Mesendoderm (in vitro differentiated cells): ENCODE measurements at places on chromosomes 6 and 20.

DNA sequence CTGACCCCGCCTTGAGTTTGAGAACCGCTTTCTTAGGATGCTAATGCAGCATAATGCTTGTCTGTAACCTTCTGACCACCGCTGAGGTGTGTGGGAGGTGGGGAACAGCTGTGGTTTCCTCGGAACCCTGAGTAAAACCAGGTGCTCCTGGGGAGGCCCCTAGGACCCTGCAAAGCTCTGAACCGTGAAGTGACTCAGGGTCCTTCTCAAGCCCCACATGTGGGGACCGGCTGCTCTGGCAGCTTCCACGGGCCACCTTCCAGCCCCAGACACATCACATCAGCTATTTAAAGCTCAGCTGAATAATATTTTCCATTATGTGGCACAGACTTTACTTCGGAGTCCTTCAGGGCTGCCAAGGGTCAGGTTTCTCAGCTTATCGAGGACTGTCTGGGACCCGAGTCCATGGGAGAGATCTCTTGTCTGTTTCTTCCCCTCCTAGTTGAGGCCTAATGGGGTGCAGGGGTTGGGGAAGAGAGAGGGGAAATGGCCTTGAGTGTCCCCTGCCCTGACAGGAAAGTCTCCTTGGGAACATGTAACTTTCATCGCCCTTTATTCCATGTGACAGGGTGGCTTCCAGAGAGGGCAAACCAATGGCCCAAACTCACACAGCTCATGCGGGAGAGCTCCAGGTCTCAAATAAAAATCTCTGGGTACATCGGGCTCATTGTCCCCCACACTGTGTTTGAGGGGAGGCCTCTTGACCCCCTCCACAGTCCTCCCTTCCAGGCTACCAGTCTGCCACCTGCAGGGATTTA, 186.1 kb upstream of the SLC24A3 start:
- no peak overlapping the region for H3K4me3 ChIP-seq
- H3K4me1 ChIP-seq: no peaks in the 10 kb centered on the region
- DNase-seq: no peak
- no peaks in the 10 kb centered on the region for H3K36me3 ChIP-seq
- H3K27me3 ChIP-seq: no peaks in the 10 kb centered on the region

DNA sequence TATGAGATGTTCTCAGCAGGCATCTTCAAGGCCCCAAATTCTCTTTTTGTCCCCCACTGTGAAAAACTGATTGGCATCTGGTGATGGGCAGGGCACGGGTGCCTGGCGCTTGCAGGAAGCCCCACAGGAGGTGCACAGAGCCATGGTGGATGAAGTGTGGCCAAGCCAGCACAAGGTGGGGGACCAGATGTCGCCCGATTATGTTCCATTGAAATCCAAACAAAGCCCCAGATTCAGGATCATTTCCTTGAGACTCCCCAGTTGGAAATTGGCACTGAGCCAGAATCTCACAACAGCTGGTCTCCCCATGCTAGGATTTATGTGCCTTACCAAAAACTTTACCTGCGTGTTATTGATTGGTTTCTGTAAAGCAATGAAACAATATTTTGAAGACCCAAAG, 186.1 kb downstream of the ADAT2 start:
- H3K27ac ChIP-seq: no peak overlapping the region
- no peak overlapping the region for H3K4me3 ChIP-seq
- no peaks in the 10 kb centered on the region for H3K36me3 ChIP-seq
- peaks cover 7% of the 10 kb centered on the region for H3K4me1 ChIP-seq

- no peak overlapping the region for H3K4me3 ChIP-seq
- H3K27me3 ChIP-seq: no peaks in the 10 kb centered on the region
- H3K27ac ChIP-seq: no peak overlapping the region
- H3K36me3 ChIP-seq: no peaks in the 10 kb centered on the region
These were observed 16.3 kb downstream of the CENPQ start for GRCh38 chr6:49479308-49479970.

DNA sequence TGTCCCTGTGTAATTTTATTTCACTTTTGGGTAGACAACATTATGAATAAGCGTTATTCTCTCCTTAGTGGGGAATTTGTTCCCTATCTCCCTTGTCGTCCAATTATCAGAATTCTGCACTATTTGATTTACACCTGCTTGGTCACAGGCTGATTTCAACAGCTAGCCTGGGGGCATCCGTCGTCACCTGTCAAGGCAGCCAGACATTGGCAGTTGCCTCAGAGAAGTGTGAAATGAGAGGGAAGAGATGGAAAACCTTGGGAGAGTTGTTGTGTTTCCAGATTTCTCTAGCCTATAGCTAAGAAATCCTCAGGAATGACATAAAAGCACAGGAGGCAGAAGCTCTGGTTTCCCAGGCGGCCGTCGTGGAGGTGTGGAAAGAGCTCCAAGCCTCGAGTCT, 891 bp upstream of the GHRH start:
- no peaks in the 10 kb centered on the region for H3K36me3 ChIP-seq
- no peaks in the 10 kb centered on the region for H3K27me3 ChIP-seq
- DNase-seq: no peak

- no peak overlapping the region for H3K4me3 ChIP-seq
- H3K36me3 ChIP-seq: no peaks in the 10 kb centered on the region
- H3K4me1 ChIP-seq: no peaks in the 10 kb centered on the region
- no peak for DNase-seq
- no peaks in the 10 kb centered on the region for H3K27me3 ChIP-seq
These were observed 25.8 kb upstream of the FABP7 start for GRCh38 chr6:122753688-122754056.

GRCh38 chr6:32183483-32184083, 470 bp downstream of the AGER start:
- no peak for DNase-seq
- peaks cover 8% of the 10 kb centered on the region for H3K36me3 ChIP-seq
- H3K27ac ChIP-seq: no peak overlapping the region
- H3K4me3 ChIP-seq: no peak overlapping the region
- H3K4me1 ChIP-seq: peaks cover 4% of the 10 kb centered on the region

DNA sequence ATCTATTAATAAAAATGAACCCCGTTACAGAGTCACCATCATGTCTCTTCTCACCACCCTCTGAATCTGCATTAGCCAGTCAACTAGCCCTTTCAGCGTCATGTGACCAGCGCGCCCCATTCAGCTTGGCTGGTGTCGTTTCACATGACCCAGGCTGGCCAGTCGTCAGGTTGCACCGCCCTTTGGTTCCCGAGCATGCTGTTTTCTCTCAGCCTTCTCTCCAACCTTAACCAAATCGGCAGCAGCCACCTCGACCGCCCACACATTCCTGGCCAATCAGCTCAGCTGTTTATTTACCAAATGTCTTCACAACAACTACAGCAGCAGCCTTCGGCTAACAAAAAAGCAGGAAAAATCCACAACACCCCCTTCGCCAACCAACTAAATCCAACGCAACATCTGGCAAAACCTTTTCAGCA, 5.6 kb downstream of the SRSF3 start:
- peak; percentile 88 for DNase-seq
- peaks cover 31% of the 10 kb centered on the region for H3K36me3 ChIP-seq
- H3K4me3 ChIP-seq: no peak overlapping the region
- H3K27me3 ChIP-seq: no peaks in the 10 kb centered on the region
- no peak overlapping the region for H3K27ac ChIP-seq

- H3K4me3 ChIP-seq: no peak overlapping the region
- peaks cover 25% of the 10 kb centered on the region for H3K36me3 ChIP-seq
- no peaks in the 10 kb centered on the region for H3K27me3 ChIP-seq
These were observed 12.1 kb upstream of the MICAL1 start for GRCh38 chr6:109467696-109468095.

DNA sequence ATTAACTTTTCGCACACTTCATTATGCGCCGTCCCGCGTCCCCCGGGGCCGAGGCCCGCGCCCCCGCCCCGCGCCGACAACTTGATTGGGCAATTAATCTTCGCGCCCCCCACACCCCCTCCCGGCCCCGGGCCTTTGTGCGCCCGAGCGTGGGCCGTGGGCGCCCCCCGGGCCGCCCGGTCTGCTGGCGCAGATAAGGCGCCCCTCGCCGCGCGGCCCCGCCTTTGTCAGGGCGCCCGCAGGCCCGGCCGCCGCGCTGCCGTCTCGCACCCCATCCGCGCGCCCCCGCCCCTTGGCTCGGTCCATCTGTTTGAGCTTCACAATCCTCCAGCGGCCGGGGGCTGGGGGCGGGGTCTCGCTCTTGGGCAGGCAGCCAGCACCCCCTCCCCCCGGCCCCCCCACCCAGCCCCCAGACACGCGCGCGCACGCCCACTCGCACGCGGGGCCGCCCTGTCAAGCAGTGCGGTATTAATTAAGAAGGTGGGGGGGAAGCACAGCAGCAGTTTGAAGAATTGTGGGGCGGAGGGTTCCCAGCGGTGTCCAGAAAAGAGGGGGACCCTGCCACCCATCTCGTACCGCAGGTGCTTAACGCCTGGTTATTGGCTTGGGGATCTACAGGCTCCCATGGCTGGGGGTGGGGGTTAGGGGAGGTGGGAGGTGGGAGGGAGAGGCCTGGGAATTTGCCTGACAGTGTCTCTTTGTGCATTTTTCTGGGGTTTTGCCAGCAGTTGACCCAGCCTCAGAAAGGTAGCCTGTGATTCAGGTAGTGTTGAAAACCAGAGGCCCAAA, 34.6 kb upstream of the SCRT2 start:
- no peaks in the 10 kb centered on the region for H3K27me3 ChIP-seq
- DNase-seq: peak; percentile 32
- no peaks in the 10 kb centered on the region for H3K36me3 ChIP-seq
- H3K4me1 ChIP-seq: no peaks in the 10 kb centered on the region

- DNase-seq: peak; percentile 66
- no peak overlapping the region for H3K27ac ChIP-seq
- H3K4me1 ChIP-seq: peaks cover 39% of the 10 kb centered on the region
- peaks cover 11% of the 10 kb centered on the region for H3K27me3 ChIP-seq
- H3K4me3 ChIP-seq: no peak overlapping the region
These were observed 2.9 kb downstream of the FOXP4 start for GRCh38 chr6:41548841-41549642.

DNA sequence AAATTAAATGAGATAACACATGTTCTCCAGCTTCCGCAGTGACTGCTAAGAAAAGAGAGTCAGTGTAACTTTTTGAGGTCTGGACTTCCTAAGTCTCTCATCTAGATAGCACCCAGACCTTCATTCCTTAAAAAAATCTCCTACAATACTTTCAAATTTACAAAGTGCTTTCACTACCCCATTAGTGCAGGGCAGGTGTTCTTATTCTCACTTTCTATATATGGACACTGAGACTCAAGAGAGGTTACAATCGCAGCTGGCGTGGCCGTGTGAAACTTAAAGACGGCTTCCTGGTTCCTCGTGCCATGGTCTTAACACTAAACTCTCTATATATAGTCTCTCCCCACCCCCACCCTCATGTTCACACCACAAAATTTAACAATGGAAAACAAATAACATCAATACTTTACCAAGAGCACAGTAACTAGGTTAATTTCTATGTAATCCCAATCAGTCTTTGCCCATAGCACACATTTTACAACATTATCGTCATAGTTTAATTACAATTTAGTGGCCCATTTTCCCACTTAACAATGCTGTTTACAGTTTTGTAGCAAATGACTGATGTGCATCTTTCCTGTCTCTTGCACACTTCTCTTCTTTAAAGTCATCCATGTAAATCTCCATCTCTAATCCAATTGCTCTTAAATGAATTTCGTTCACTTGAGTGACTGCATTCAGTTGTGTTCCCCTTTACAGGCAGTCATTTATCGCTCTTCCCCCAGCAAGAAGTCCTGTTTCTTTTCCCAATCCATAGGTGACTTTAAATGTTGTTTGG, 78.8 kb upstream of the ARID1B start:
- H3K27me3 ChIP-seq: no peaks in the 10 kb centered on the region
- no peak for DNase-seq
- no peak overlapping the region for H3K4me3 ChIP-seq
- no peak overlapping the region for H3K27ac ChIP-seq
- H3K4me1 ChIP-seq: no peaks in the 10 kb centered on the region

- H3K27ac ChIP-seq: no peak overlapping the region
- no peak for DNase-seq
- H3K4me3 ChIP-seq: no peak overlapping the region
- no peaks in the 10 kb centered on the region for H3K27me3 ChIP-seq
- H3K4me1 ChIP-seq: no peaks in the 10 kb centered on the region
- no peaks in the 10 kb centered on the region for H3K36me3 ChIP-seq
These were observed 471.6 kb upstream of the CDH4 start for GRCh38 chr20:60780388-60781025.

- H3K4me3 ChIP-seq: no peak overlapping the region
- peaks cover 10% of the 10 kb centered on the region for H3K4me1 ChIP-seq
- H3K27ac ChIP-seq: no peak overlapping the region
These were observed 8.7 kb downstream of the RNF144B start for GRCh38 chr6:18395856-18396197.

GRCh38 chr6:93350774-93351173, 68.6 kb downstream of the EPHA7 start:
- no peak overlapping the region for H3K27ac ChIP-seq
- H3K36me3 ChIP-seq: no peaks in the 10 kb centered on the region
- no peak for DNase-seq
- no peak overlapping the region for H3K4me3 ChIP-seq
- no peaks in the 10 kb centered on the region for H3K27me3 ChIP-seq

DNA sequence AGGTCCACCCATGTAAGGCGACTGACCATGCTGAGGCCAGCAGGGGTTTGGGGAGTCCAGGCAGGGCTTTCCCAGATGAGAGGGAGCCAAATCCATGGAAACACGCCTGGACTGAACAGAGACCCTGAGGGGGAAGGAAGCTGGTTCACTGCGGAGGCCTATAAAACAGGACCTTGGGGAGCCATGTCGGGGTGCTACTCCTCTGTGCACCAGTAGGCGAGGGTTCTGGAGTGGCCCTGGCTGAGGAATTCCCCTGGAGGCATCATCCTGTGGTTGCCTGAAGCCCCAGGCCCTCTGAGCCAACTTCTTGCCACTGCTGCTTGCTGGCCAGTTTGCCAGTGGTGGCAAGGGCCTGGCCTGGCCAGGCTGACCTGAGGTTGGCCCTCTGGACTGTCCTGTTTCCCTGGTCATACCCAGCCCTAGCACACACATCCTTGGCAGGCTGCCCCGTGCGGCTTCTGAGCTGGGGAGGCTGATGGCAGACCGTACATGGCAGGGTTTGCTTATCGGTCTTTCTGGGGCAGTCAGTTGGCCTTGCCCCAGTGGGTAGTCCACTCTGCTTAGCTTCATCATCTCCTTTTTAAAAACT, 2.2 kb upstream of the LRRN4 start:
- no peaks in the 10 kb centered on the region for H3K36me3 ChIP-seq
- H3K27me3 ChIP-seq: peaks cover 12% of the 10 kb centered on the region
- no peak for DNase-seq
- peak overlapping the region; percentile 33 for H3K27ac ChIP-seq
- H3K4me1 ChIP-seq: peaks cover 9% of the 10 kb centered on the region

DNA sequence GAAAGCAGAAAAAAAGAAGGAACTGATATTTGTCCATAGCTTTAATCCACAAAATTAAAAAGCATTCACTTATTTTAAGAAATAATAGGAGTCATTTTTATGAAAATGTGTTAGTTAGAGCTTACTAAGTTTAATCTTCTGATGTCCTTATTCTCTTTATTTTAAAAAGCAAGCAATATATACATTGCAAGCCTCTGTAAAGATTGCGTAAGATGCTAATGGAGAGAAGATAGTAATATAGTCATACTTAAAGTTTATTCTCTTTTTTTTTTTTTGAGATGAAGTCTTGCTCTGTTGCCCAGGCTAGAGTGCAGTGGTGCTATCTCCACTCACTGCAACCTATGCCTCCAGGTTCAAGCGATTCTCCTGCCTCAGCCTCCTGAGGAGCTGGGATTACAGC, 39.7 kb downstream of the AIG1 start:
- H3K4me3 ChIP-seq: no peak overlapping the region
- DNase-seq: no peak
- H3K36me3 ChIP-seq: no peaks in the 10 kb centered on the region
- no peak overlapping the region for H3K27ac ChIP-seq
- no peaks in the 10 kb centered on the region for H3K27me3 ChIP-seq
